Activated CD8-positive, alpha-beta T cell treated with anti-CD3 and anti-CD28 coated beads, Interleukin-2, amount 10 ng/mL, durations not matched to agents 7 days and 5 days (primary cell): ENCODE measurements at places on chromosomes 2 and 18. TPM values are rescaled to one million over a fixed set of nuclear protein-coding genes. Genes with fewer than 3 reads are reported as not detected.

SLC23A3 gene
- total RNA-seq = 2.0 TPM

DNA sequence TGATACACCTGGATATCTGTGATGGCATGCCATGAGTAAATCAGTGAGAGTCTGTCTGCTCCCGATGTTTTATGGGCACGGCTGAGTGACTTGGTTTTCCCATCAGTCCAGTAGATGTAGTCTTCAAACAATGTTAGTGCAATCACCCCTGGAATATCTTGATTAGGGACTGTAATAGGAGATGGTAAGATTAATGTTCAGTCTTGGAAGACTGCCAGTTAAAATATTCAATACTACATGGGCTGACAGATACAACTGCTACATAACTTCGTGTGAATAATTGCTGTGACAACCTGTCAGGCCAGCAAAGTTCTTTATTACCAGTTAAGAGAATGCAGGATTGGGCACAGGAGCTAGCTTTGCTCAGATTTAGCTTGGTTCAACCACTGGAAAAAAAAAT is 1673.3 kb downstream of the LRP1B start:
- no peak for DNase-seq

ADD2 gene
- total RNA-seq = 12.8 TPM

DNA sequence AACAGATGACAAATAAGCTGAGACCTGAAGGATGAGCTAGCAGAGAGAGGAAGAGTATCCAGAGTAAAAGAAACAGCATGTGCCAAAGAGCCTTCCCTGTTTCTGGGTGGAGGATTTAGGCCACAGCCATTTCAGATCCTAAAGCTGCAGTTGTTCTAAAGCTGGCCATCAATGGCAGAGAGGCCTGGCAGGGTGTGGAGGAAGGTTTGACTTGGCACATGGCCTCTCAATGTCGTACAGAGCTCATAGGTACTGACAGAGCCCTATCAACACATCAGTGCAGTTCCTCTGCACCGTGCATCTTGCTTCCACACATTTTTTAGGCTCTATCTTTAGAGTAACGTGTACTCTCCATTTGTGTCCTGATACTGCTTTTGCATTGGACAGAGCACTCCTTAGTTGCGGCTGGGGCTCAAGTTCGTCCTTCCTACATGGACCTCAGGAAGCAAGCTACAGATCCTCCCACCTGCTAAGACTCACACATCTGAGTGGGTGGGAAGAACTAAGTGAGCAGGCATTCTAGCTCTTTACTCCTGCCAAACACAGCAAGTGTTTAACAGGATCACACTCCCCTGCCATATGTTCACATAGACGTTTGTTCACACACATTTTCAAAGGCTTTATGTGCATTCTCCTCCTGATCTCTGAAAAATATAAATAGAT is 3.0 kb upstream of the CHMP3 start:
- no peak for DNase-seq

KCNG3 gene
- total RNA-seq = 0.21 TPM

GRCh38 chr2:183035954-183036669 is 2.1 kb downstream of the NCKAP1 start:
- DNase-seq = no peak

GRCh38 chr2:145601361-145601925 is 1081.5 kb upstream of the ZEB2 start:
- DNase-seq = no peak

GRCh38 chr2:19723021-19723420 is 178.8 kb downstream of the TTC32 start:
- DNase-seq = no peak

DNA sequence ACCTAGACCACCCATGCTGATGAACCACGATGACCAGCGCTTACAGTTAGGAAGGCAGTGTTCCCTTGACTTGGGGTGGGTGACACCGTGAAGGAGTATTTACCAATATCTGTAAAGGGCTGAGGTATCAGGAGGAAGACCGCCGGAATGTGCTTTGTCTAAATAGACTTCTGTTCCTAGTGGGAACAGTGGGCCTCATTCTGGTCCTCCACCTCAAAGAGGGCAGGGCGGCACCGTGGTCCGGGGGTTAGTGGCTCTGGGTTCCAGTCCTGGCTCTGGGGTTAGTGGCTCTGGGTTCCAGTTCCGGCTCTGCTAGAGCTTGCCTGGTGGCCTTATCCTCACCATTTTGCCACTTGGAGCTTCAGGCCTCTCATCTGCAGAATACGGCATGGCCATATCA is 91.6 kb upstream of the SMAD2 start:
- DNase-seq = no peak

DNA sequence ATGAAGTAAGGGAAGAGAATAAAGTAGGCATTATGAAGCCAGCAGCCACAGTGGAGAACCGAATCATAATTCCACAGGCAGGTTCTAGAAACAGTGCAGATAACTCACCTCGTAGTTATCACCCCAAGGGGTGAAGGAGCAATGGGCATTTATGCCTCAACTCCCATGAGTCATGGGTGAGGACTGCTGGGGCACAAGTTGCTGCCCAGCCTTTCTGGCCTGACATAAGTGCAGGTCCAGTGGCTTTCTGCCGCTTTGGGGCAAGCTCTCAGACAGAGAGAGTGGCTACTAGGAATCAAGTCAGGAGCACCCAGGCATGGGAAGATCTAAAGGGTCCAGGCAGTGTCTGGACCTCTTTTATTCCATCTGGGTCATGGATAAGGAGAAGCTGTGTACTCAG is 149.8 kb downstream of the SUCLG1 start:
- DNase-seq = no peak

DNAH6 gene
- total RNA-seq = 0.89 TPM

NEU4 gene
- total RNA-seq = 0.45 TPM

DNA sequence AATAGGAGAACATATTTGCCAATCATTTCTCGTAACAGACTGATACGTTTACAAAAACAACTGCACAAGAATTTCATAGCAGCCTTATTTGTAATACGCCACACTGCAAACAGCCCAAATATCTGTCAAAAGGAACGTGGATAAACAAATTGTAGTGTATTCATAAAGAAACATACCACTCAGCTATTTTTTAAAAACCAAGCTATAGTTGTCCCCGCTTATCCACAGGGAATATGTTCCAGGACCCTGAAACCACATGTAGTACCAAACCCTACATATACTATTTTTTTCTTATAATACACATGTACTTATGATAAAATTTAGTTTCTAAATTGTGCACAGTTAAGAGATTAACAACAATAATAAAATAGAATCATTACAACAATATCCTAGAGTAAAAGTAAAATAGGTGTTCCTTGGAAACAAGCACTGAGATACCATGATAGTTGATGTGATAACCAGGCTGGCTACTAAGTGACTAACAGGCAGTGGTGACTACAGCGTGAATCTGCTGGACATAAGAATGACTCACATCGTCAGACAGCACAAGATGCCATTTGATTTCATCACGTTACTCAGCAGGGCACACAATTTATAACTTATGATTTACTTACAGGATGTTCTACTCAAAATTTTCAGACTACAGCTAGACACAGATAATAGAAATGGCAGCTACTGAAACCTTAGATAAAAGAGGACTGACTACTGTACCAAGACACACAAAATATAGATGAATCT is 367.4 kb downstream of the NCKAP5 start:
- no peak for DNase-seq

GRCh38 chr2:164560902-164561301 is 60.4 kb downstream of the GRB14 start:
- DNase-seq = no peak

- no peak for DNase-seq
Measured at GRCh38 chr2:234677758-234678538, 181.1 kb upstream of the ARL4C start.

DNA sequence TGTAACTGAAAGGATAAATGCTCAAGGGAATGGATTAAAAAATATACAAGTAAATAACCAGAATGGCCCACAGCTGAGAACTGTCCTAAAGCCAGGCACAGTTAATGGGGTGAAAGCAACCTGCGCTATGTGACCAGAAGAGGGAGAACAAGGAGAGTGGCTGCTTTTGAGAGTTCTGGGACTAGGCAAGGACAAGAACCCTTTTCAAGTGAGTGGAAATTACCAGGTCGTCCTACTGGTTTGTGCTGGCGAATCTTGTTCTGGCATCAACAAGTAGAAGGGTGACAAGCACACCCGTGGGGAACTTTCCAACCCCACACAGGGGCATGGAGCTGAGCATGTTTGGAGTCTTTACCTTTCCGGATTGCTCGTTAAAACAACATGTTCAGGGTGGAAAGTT is 82.8 kb downstream of the TMEM17 start:
- DNase-seq = no peak

DNA sequence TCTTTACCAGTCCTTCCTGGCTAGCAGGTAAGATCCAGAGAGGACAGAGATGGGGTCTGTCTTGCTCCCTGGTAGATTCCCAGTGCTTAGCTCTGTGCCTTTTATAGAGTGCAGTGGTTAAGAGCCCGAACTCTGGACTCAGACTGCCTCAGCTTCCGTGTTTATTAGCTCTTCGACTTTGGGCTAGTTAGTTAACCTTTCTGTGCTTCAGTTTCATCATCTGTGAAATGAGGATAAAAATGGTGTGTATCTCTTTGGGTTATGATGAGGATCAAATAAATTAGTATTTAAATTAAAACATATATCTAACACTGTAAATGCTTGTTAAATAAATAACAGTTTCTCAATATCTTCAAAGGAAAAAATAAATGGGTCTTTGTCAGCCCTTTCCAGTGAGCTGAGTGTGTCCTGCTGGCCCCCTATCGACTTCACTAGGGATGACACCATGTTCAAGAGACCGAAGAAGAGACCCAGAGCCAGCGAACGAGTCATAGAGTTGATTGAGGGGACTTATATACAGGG is 38.2 kb downstream of the CERS6 start:
- DNase-seq = no peak

- no peak for DNase-seq
Measured at GRCh38 chr2:229520691-229521096, 193.7 kb downstream of the DNER start.

DNA sequence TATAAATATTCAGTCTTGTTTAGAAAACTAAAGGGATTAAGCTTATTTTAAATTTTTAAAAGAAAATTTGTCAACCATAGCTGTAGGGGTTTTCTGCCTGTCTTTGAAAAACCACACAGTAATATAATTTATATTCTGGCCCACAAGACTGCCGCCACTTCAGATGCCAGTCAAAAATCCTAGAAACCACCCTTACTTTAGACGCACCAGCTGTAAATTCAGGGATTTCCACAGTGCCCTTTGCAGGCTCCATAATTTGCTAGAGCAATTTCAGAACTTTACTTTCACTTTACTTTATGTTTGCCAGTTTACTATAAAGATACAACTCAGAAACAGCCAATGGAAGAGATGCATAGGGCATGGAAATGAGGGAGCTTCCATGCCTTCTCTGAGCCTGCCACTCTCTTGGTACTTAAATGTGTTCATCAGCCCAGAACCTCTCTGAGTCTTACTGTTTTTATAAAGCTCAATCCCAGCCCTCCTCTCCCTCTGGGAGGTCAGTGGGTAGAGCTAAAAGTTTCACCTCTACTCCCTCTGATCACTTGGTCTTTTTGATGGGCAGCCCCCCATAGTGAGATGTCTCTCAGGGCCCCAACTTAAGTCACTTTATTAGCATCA is 63.3 kb downstream of the KYNU start:
- no peak for DNase-seq

DNA sequence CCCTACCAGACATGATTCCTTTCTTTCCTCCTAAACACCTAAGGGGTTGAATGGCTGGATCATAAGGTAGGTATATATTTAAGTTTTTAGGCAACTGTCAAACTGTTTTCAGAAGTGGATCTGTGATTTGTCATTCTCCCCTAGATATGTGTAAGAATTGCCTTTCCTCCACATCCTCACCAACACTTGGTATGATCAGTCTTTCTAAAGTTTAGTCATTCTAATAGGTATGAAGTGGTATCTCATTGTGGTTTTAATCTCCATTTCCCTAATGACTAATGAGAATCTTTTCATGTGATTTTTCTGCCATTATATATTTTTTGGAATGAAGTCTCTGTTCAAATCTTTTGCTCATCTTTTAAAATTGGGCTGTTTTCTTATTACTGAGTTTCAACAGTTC is 122.1 kb downstream of the TFCP2L1 start:
- DNase-seq = no peak

GRCh38 chr18:25229081-25229480 is 122.9 kb downstream of the ZNF521 start:
- DNase-seq = no peak

DNA sequence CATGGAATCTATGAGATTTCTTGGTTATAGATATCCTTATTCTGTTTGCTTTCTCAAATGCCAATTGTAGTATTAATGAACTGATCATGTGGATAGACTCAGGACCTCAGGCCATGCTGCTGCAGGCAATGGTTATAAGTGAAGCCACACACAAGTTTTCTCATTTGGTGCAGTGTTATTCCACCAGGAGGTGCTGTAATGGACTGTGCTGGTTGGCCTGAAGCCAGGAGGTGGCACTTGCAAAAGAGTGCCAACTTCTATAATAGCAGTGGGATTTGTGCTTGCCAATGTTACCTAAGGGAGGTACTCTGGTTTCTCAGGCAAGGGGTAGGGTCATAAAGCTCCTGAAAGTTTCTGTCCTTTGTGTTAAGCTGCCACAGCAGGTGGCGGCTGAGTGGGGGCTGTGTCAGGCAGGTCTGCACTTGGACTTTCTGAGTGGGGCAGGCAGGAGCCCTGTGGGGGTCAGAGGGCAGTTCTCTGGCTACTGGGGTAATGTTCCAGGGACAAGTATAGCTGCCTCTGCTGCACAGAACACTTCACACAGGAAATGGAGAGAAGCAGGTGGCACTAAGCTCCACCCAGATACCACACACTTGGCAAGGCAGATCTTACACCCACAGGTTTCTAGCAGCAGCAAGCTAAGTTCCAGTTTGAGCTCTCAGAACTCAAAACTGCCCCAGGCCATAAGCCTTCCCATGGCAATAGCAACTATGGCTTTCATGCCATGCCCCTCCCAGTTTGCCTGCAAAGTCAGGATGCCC is 352.6 kb upstream of the CWC22 start:
- no peak for DNase-seq

GRCh38 chr2:205511221-205511620 is 171.1 kb upstream of the NRP2 start:
- no peak for DNase-seq

GRCh38 chr2:2919574-2920365 is 457.8 kb downstream of the EIPR1 start:
- DNase-seq = no peak

GRCh38 chr18:10139783-10140410 is 226.1 kb downstream of the VAPA start:
- DNase-seq = no peak

GRCh38 chr2:55311444-55311870 is 42.4 kb upstream of the MTIF2 start:
- DNase-seq = no peak

DNA sequence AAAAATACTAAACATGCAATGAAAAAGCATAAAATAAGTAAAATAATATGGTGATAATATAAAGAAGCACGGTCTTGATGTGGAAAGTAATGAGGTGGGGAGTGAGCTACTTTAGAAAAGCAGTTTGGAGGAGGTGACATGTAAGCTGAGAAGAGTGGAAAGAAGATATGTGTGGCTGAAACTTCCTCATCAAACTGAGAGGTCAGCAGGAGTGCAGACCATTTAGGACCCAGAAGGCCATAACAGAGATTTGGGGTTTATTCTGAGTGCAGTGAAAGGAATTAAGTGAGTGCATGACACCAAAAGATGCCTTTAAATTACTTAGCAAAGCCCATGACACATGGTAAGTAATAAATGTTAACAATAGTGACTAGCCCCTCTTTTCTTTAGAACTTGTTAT is 24.4 kb upstream of the TMEM182 start:
- DNase-seq = no peak

ANO7 gene
- 0.29 TPM for total RNA-seq

- no peak for DNase-seq
Measured at GRCh38 chr2:166517533-166518061, 23.5 kb upstream of the SCN7A start.

GAL3ST2 gene
- total RNA-seq = 0.34 TPM
